ENCODE measurements at places on chromosomes 16 and 17. TPM values are rescaled to one million over a fixed set of nuclear protein-coding genes. Genes with fewer than 3 reads are reported as not detected.

DNA sequence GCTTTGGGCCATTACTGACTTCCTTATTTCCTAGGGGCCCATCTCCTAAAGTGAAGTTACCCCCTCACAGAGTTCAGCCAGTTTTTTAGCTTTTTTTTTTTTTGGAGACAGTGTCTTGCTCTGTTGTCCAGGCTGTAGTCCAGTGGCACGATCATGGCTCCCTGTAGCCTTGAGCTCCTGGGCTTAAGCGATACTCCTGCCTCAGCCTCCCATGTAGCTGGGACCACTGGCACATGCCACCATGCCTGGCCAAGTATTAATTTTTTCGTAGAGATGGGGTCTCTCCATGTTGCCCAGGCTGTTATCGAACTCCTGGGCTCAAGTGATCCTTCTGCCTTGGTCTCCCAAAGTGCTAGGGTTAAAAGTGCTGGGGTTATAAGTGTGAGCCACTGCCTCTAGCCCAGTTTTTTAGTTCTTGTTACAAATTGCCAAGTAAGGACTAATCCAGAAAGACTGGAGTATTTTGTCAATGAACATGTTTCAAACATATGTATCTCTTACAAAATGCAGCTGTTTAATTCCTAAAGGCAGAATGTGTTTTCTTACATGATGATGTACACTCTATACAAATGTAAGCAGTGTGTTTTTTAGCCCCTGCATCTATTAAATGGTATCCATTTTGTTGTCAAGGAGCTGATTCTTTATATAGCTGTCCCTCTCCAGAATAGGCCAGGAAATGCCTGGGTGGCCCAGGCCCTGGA, 49.1 kb upstream of the IL34 start:
- no peak for DNase-seq

DNA sequence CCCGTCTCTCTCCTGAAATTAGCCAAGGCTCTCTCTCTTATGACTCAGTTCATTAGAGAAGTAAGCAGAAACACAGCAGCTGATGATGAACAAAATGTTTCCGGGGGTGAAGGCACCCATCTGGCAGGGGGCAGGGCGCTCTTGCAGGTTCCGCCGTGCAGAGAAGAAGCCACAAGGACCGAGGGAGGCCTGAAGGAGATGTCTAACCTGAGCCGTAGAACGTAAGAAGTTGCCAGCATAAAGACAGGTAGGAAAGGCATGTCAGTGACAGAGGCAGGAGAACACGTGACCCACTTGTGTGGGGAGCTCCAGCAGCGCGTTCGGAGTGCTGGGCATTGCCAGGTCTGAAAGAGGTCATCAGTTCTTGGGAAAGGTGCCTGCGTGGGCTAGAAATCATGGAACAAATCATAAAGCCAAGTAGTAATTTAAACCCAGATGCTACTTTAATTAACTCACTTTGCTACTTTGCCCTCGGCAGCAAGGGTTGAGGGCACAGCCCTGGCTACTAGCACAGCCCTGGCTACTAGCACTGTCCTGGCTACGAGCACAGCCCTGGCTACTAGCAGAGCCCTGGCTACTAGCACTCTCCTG, 198.6 kb downstream of the RPTOR start:
- DNase-seq = no peak

Gene DNASE1L2
- total RNA-seq = 0.60 TPM

- DNase-seq = no peak
Measured at GRCh38 chr17:40436636-40437035, 6.6 kb upstream of the IGFBP4 start.

- DNase-seq = no peak
Measured at GRCh38 chr16:78915811-78916345, 684.7 kb downstream of the MAF start.

Gene NUP85
- total RNA-seq = 62.7 TPM

GRCh38 chr16:78396673-78397072, 297.2 kb downstream of the WWOX start:
- DNase-seq = no peak

- DNase-seq = peak; percentile 82
Measured at GRCh38 chr17:13362341-13363122, 239.2 kb downstream of the HS3ST3A1 start.

Gene SLC5A11
- not detected for total RNA-seq

Data from RPMI7951 (cell line).